D341Med (cell line): ENCODE measurements at places on chromosomes 6 and 20.

GRCh38 chr6:143555071-143555492 is 43.6 kb upstream of the FUCA2 start:
- no peak for DNase-seq

GRCh38 chr6:141326426-141326825 is 806.3 kb upstream of the GJE1 start:
- DNase-seq: no peak

GRCh38 chr6:106099235-106099537 is 13.1 kb downstream of the PRDM1 start:
- no peak for DNase-seq

DNA sequence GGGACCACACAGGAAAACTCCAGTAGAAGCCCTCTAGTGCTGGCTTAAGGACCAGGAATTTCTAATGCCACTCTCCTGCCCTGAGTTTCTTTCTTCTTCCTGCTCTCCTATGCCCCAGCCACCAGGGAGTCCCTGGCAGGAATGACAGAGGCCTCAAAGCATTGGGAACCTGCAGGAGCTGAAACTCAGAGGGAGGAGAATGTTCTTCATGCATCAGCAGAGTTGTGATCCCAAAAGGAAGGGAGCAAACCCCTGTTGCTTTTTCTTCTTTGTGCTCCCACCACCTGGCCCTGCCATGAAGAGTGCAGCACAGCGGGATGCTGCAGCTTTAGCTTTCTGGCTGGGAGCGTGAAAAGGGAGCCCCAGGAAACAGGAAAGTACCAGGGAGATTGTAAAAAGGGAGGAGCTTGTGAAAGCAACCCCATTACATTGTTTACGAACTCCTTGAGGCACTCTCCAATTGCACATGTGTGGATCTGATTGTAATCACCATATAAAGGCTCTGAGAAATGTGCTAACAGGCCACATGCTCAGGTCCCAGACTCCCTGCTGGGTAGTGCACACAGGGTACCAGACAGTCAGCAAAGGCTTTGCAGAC is 34.7 kb upstream of the FKBP1A start:
- DNase-seq: no peak

GRCh38 chr6:158808941-158809678 is 10.1 kb downstream of the EZR start:
- no peak for DNase-seq

- DNase-seq: peak; percentile 83
Observed at GRCh38 chr20:38222231-38222922, 38.2 kb downstream of the KIAA1755 start.

DNA sequence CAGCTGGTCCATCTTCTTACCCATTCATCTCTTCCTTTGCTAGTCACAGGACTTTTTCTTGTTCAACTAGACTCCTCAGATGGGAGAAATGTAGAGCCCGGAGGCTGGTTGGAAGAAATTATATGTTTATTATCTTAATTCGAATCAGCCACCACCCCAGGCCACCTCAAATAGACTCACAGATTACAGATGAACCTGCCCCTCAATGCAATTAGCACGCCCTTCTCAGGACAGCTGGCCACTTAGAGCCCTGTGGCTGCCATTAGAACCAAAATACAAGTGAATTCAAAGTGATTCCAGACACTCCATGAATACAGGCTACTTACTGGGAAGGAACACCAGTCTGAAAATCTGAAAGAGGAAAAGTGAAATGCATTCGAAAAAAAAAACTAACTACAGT is 176.4 kb downstream of the MAFB start:
- DNase-seq: no peak

GRCh38 chr20:36824142-36824940 is 50.8 kb upstream of the DSN1 start:
- no peak for DNase-seq

- DNase-seq: no peak
Observed at GRCh38 chr20:33133373-33133941, 34.5 kb upstream of the BPIFA2 start.

DNA sequence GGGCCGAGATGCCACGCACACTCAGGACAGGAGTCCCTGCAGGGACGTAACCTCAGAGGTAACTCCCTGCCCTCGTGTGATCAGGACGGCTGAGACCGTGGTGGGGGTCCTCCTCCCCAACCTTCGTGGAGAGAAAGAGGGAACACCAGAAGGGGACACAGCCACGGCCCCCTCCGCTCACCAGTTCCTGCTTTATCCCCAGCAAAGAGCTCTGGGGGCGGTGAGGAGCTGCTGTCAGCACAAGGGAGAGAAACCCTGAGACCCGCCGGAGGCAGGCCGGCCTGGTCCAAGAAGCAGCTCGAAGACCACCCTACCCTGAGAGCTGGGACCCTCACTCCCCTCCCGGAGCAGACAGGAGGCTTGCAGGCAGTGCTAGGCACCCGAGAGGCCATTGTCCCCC is 44.4 kb downstream of the SLC2A4RG start:
- peak; percentile 14 for DNase-seq

- no peak for DNase-seq
Observed at GRCh38 chr6:27812078-27812804, 100.0 kb downstream of the OR2B2 start.

GRCh38 chr6:152671171-152671570 is 26.5 kb upstream of the MYCT1 start:
- no peak for DNase-seq

GRCh38 chr6:135438907-135439535 is 58.5 kb downstream of the AHI1 start:
- DNase-seq: peak; percentile 15

DNA sequence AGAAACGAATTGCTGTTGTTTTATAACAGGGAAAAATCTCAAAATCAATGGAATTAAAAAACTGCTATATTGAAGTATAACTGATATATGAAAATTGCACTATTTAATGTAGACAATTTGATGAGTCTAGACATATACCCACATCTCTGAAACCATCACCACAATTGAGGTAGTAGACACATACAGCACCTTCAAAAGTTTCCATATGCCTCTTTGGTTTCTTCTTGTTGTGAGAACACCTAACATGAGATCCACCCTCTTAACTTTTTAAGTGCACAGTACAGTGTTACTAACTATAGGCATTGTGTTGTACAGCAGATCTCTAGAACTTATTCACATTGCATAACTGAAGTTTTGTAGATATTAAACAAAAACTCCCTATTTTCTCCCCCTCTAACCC is 14.0 kb upstream of the SLC17A5 start:
- DNase-seq: no peak

- no peak for DNase-seq
Observed at GRCh38 chr20:3042625-3043024, 797 bp upstream of the GNRH2 start.

DNA sequence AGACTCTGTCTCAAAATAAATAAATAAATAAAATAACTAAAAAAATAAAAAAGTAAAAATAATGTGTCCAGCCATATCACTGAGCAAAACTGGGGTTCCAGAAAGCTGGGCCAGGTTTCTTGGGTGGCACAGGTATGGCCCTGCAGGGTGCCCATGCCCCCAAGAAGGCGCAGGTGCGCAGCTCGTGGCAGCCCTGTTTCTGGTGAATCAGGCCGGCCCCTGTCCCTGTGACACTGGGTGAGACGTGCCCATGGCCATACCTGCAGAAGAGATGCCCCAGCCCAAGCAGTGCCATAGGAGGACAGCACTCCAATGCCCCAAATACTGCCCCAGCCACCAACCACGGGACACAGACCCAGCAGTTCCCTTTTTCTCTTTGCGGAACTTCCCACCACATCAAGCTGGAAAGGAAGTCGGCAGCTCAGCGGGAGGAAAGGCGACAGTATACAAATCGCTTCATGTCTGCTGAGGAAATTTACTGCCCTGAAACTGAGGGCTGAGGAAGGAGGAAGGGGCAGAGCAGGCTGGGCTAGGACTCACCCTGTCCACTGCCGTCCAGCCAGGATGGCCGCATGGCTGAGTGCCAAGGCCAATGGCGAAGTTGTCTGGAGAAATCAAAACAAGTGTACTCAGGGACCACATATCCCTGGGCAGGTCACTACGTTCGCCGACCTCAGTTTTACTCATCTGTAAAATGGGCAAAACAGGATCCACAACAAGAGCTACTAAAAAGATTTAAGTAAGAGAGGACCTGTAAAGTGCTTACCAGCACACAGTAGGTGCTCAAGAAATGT is 55.4 kb downstream of the PREX1 start:
- no peak for DNase-seq

- DNase-seq: no peak
Observed at GRCh38 chr20:10793766-10794165, 120.0 kb upstream of the JAG1 start.

GRCh38 chr6:158027590-158028285 is 46.1 kb downstream of the SYNJ2 start:
- DNase-seq: no peak

DNA sequence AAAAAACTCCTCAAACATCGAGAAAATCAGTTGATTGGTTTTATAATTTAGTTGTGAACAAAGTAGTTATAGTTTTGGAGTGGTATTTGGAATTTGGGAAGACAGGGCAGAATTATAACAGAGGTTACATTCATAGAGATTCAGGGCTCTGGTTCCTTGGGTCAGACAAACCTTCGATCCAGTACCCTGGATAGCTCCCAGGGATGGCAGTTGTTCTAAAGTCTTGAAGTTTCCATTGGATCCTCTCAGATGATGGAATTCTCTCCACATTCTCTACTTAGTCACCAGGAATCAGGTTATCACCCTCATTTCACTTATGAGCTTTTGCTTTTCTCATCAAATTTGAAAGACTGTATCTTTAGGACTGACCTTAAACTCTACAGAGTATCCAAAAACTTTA is 285.1 kb downstream of the CENPW start:
- no peak for DNase-seq

GRCh38 chr6:113565306-113565705 is 291.8 kb upstream of the MARCKS start:
- no peak for DNase-seq

DNA sequence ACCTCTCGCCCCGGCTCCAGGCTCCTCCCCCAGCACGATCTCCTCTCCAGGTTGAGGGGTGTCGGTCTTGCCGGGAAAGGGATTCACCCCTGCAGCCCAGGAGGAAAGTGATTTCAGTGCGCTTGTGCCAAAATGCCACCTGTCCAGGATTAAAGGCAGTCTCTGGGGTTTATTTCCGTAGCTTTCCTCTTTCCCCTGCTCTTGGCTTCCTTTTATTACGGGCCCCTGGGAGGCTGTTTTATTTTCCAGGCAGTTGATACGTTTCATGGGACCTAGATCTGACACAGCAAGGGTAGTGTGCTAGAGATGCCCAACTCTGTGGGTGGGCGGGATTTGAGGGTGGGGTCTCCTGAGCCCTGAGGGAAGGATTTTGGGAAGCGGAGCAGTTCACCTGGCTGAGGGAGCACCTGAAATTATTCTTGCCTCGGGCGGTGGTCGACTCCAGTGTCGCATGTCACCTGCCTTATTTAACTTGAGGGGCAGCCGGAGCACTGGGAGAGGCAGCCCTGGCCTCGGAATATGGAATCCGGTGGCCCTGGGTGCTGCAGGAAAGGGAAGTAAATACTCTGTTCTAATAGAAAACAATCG is 9.5 kb upstream of the NKX2-2 start:
- DNase-seq: no peak

DNA sequence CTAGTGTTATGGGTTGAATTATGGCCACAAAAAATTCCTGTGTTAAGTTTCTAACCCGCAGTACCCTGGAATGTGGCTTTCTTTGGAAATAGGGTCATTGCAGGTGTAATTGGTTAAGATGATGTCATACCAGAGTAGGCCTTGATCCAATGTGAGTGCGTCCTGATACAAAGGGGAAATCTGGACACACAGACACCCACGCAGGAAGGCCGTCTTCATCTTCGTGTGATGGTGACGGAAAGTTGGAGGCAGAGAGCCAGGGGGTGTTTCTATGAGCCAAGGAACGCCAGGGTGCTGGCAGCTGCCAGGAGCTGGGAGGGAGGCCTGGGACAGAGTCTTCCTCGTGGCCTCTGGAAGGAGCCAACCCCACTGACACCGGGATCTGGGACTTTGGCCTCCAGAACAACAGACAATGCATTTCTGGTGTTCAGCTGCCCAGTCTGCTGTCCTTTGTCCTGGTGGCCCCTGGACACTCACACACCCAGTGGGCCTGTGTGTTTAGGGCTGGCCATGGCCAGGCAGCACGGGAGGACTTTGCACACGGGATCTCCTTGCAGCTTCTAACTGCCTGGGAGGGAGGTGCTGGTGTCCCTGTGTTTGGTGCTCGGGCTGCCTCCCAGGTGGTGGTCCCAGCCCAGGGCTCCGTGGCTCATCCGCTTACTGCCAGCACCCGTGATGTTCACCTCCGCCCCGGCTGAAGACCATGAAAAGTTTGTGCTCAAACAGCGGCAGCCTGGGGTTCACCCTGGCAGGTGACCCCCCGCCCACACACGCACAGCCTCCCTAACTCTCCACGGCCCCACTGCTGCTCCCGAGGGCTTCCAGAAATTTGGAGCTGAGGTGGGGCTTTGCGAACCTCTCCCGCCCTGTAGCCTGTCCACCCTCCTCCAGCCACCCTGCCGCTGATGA is 53.4 kb upstream of the GATA5 start:
- DNase-seq: no peak

GRCh38 chr20:41600926-41601631 is 17.1 kb downstream of the CHD6 start:
- no peak for DNase-seq

DNA sequence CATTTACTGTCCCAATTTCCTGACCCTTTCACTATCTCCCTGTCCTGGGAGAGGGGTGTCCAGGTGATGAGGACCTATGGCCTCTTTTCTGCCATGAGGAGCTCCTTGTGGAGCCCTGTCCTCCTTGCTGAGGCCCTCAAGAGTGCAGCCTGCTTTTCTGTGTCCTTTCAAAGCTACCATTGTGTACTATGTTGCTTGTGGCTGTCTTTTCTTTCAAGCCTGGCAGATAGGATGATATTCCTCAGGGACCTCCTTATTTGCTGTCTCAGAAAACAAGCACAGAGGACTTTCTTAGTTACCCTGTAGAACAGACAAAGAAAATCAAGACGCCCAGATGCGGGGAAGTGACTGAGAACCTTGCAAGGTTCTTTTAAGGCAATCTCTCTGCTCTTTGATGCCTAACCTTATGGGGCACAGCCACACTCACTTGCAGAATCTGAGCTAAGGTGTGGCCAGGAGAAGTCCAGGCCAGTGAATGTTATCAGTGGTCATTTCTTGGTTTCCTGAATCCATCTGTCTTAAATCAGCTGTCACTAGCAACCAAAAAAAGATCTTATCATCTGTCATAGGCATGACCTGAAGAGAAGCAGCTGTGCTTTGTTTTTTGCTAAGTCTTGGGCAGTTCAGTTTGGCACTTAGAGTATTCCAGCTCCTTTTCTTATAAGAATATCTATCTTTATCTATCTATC is 17.2 kb downstream of the CARMIL1 start:
- no peak for DNase-seq

GRCh38 chr6:33166363-33166762 is 25.9 kb downstream of the COL11A2 start:
- no peak for DNase-seq

- no peak for DNase-seq
Observed at GRCh38 chr6:67916399-67916798, 718.7 kb upstream of the ADGRB3 start.
